ENCODE measurements at places on chromosomes 3 and 15.
A peak's percentile ranks its signal among the peaks of the same experiment; 100 is the strongest.

GRCh38 chr3:176848431-176849214 is 348.7 kb downstream of the TBL1XR1 start:
- DNase-seq, result no peak

DNA sequence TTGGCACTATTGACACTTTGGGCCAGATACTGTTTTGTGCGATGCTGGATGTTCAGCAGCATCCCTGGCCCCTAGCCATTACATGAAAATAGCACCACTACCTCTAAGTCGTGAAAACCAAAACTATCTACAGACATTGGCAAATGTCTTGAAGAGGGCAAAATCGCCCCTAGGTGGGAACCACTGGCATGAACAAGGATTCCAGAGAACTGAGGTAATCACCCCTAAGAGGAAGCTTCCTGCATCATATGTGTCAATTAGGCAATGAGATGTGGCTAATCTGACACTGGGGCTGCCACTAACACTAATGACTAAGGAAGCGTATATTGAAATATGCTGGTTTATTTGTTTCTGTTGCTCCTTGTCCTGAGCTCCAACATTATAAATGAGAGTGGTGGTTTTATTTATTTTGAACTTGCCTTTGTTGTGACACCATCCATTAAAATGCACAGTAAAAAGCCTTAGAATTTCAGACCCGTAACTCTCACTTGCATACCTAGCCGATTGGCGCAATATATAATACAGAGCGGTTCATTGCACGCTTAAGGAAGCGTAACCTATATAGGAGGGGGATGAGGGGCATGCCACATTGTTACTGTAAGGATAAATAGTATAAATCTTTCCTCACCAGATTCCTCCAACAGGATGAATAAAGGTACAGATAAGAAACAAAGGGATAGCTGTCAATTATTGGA is 299.8 kb upstream of the CNTN4 start:
- no peak for DNase-seq

DNA sequence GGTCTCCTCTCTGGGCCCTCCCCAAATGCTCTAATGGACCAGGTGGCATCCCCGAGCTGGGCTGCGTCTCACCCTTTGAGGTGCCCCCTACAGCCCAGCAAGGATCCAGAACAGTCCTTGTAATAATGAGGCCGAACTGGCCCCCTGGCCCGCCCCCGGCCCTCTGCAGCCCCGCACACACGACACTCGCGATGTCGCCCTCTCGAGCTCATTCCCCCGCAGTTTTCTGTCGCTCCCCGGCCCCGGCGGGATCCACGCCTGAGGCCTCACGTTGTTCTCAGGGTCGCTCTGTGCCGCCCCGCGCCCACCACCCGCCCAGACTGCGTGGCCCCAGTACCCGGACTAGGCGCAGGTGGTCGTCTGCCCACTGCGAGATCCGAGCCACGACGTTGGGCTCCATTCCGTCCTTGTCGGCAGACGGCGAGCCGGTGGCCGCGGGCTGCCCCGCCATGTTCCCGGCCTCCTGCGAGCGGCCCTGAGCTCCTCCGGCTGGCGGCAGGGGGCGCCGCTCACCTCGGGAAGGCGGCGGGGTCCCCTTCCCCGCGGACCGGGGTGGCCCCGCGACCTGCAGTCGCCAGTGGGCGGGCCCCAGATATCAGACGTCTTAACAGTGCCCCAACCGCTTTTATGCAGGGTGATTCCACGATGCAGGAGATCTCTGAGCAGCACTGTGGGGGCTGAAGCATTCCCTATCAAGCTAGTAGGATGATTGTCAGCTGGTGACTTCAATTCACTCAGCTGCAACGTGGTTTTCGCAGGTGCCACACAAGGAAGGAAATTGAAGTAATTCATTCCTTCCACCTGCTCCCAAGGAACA is at the start of gene C3orf33:
Gene C3orf33, minus strand, starts transcription at position 477 of the 817 bp plus-strand sequence. Its CDS starts 26 bp downstream, at position 451.
- peak; percentile 59 for DNase-seq

- DNase-seq, result no peak
Observed at GRCh38 chr3:134132961-134133360, 103.2 kb upstream of the SLCO2A1 start.

- no peak for DNase-seq
Observed at GRCh38 chr3:21462141-21462540, 288.9 kb downstream of the ZNF385D start.

DNA sequence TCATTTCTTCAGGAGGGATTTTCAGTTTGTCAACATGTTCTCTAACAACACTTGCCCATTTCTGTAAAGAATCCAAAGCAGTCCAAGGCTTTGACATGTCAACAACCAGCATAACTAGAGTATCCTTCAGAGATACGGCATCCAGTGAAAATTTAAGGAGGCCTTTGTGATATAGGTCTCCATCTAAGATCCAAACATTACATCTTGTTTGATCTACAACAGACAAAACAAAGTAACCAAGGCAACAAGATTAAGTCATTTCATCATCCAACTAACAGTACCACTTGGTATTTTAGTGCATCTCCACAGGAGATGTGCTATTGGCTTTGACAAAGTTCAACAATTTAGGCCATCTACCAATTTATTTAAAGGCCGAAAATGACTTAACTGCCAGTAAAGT is 25.8 kb downstream of the DYNC1LI1 start:
- no peak for DNase-seq

- DNase-seq, result no peak
Observed at GRCh38 chr15:33894193-33894592, 74.1 kb upstream of the CHRM5 start.

- DNase-seq, result no peak
Observed at GRCh38 chr3:50494126-50494525, 9.3 kb downstream of the CACNA2D2 start.

DNA sequence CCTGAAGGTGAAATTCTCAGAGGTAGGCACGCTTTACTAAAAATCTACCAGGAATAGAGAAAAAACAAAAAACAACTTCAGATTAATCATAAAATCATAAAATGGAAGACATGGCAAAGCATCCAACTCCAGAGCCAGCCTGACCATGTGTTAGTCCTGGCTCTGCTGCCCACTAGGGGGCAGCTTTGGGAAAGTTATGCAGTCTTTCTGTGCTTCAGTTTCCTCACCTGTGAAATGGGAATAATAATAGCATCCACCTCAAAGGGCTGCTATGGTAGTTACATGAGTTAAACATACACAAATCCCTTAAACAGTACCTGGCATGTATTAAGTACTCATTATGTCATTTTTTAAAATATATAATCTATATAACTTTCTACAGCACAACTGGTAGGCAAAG is 52.3 kb downstream of the WNT5A start:
- DNase-seq, result no peak

- no peak for DNase-seq
Observed at GRCh38 chr3:133865136-133865855, 30.4 kb downstream of the RAB6B start.

DNA sequence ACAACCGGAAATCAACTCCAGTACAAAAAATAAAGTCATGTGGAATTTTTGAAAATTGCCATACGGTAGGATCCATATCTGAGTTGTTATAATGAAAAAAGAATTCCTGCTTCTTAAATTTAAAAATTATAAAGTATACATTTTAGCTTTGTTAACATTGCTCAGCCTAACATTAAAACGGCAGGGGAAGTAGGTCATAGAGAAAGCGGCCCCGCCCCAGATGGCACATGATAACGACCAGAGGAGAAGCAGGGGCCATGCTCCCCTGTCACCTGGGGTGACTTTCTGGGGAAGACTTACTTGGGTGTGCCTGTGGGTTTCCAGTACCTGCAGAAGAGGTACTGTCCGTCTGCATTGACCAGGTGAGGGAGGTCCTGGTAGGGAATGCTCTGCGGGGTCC is 921 bp downstream of the MGLL start:
- no peak for DNase-seq

DNA sequence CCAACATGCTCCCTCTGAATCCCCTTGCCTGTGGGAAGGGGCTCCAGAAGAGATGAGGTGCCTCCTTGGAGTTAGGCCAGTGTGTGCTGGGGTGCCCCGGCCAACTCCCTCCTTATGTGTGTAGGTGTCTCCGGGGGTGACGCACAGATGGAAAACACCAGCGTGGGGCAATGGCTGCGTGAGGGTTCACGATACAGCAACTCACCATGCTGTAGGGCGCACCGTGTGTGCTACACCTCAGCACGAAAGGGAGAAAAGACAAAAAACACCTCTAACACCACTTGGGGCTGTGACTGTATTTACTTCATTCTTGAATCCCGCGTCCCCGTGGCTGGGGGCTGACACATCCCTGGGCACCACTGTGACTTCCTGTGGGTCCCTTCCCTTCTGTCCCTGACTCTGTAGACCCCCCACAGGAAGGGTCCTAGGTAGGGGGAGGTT is 1.6 kb upstream of the CALML4 start:
- DNase-seq, result no peak

DNA sequence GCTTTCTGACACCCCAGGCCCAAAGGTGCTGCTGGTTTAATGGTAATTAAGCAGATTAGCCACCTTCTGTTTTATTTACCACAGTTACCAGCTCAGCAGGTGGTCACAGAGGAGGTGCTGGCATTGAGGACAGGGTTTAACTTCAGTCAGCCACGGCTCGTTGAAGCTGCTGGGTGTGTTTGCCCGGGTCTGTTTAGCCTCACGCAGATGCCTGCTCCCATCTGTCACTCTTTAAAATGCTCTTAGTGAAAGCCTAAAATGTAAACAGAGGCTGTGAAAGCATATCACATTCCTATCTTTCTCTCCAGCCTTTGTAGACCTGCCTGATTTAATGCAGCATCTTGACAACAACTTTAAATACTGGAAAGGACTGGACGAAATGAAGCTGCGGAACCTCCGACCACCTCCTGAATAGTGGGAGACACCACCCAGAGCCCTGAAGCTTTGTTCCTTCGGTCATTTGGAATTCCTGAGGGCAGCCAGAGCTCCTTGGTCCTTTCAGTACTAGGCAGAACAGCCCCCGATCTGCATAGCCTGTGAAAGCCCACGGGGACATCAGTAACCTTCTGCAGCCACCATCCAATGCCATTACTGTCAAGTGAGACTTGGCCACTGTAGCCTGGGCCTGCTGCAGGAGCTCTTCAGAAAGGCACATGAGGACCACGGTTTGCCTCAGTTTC is 156.0 kb downstream of the PDE8A start:
- no peak for DNase-seq

DNA sequence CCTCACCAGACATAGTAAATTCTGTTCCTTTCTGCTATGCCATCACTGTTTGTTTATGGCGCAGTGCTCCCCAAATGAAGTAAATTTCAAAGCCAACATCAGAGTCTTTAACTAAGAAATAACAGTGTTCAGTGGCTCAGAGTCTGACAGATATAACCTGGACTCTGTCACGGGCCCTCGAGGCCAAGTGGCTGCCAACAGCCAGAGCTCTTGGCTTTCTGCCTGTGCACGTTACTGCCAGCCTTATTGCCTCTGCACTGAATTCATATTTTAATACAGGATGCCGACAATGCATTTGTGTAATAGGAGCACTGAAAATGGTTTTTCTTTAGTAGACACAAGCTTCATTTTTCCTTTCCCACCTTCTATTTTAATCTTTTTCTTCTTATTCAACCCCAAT is 219.9 kb downstream of the NLGN1 start:
- no peak for DNase-seq

GRCh38 chr3:129549006-129549800 is 6.2 kb downstream of the H1-8 start:
- no peak for DNase-seq

GRCh38 chr15:88918738-88919137 is 5.6 kb upstream of the MFGE8 start:
- no peak for DNase-seq

GRCh38 chr3:114506591-114507300 is 212.9 kb downstream of the TIGIT start:
- no peak for DNase-seq

DNA sequence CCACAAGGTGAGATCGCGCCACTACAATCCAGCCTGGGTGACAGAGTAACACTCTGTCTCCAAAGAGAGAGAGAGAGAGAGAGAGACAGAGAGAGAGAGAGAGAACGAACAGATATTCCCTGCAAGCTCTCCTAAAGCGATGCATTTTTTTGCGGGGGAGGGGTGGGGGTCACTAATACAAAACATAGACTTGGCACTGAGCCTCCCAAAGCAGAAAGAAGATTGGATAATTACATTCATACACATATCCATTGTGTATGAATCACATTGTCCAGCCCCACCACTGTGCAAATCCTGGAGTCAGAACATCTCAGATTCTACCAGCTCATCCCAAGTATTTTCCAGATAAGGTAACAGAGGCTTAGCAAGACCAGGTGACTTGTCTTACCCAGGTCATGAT is 459.9 kb downstream of the MAGI1 start:
- no peak for DNase-seq

DNA sequence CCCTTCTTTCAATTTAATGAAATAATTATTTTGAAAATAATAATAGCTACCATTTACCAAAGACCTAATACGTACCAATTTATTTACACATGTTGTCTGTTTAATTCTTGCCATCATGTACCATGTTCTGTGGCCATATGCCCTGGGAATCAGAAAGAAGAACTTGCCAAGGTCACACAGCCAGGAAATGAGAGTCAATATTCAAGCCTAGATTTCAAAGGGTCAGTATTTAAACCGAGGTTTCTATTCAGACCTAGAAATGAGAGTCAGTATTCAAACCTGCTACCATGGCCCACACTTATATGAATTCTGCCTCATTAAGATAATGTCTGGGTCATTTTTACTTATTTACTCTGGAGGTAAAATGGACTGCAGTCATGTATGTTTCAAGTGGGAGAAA is 103.6 kb upstream of the TBL1XR1 start:
- no peak for DNase-seq

- DNase-seq, result no peak
Observed at GRCh38 chr15:44532689-44533088, 4.3 kb upstream of the EIF3J start.

GRCh38 chr15:97153356-97153965 is 807.0 kb upstream of the ARRDC4 start:
- no peak for DNase-seq

GRCh38 chr3:196636369-196637349 is 2.8 kb upstream of the NRROS start:
- DNase-seq, result no peak

- no peak for DNase-seq
Observed at GRCh38 chr3:177554895-177555759, 357.8 kb upstream of the TBL1XR1 start.

DNA sequence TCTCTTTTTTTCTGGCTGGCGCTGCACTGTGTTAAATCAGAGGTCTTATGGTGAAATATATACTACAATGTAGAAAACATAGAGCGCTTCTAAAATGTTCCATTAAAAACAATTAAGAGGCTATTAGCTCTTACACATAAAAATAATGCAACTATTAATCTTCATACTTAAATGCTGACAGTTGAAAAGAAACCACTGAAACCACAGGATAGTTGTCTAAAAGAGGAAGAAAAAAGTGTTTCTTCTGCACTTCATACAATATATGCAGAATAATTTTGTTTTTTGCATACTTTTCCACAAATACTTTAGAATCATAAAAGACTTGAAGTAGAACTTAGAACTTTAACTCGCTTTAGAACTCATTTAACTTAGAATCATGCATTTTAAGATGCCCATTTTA is 170.5 kb downstream of the PYDC2 start:
- no peak for DNase-seq

- no peak for DNase-seq
Observed at GRCh38 chr3:125381743-125382142, 6.6 kb upstream of the ZNF148 start.

Measured in stimulated activated CD8-positive, alpha-beta memory T cell treated with anti-CD3 and anti-CD28 coated beads, Interleukin-4, amount 100 ng/mL, for 1 hour (primary cell).